ENCODE measurements at places on chromosomes 3 and 15. TPM values are rescaled to one million over a fixed set of nuclear protein-coding genes. Genes with fewer than 3 reads are reported as not detected.

DNA sequence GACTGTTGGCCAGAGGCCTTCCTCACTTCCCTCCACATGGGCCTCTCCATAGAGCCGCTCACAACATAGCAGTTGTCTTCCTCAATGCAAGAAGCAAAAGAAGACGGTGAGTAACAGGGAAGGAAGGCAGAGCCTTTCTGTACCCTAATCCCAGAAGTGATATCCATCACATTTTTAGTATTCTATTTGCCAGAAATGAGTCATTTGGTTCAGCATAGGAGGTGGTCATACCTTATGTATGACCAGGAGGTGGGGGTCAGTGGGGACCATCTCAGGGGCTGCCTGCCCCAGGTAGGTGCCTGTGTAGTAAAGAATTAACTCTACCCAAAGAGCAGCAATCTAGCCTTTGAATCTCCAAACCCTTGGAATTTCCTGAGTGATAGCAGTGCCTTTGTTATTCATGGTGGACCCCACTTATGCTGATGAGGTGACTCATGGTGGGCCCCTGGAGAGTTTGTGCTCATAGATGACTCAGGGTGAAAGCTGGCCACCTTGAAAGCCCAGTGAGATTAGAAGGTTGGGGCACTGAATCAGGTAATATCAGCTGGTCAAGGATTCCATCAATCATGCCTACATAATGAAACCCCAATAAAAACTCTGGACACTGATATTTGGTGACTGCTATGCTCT is 323.9 kb upstream of the IGF1R start:
- DNase-seq: no peak

TXNRD3 gene
- 12.3 TPM for total RNA-seq

DNA sequence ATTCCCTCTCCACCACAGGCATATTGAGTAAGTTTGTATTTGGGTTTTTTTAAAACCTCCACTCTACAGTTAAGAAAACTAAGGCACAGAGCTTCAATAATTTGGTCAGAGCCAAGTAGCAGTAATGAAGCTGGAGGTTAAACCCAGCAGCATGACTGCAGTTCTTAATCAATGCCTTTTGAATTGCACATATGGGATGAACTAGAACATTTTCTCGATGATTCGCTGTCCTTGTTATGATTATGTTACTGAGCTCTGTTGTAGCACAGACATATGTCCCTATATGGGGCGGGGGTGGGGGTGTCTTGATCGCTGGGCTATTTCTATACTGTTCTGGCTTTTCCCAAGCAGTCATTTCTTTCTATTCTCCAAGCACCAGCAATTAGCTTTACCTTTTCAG is 1.6 kb upstream of the CCR5 start:
- no peak for DNase-seq

DNA sequence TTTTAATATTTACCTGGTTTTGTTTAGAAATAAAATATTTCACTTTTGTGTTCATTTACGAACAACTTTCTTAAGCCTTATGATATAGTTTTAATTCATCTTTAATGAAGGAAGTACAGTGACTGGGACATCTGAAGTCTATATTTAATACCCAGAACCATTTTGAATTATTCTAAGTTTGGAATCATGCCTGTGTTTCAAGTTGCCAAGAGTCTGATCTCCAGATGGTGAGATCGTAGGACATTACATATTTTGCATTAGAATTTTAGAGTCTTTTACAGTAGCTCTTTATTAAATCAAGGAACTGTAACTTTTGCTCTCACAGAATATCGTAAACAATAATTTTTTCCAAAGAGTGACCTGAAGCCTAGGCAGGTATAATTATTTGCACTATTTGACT is 420.7 kb downstream of the SI start:
- no peak for DNase-seq

GRCh38 chr3:179037351-179037750 is 34.3 kb downstream of the ZMAT3 start:
- DNase-seq: no peak

DNA sequence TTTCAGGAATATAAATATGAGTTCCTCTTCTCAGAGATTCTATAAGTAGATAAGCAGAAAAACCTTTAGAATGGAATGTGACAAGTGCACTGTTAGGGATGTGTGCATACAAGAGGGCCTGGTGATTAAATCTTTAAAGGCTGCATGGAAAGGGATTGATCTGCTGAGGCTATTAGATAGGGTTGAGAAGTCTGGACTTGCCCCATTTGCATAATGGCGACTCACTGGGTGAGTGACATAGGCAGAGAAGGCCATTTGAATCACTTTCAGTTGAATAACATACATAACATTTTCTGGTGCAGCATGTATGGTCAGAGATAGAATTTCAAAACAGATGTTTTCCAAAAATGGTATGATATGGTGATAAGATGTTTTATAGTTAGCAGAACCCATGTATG is 156.9 kb downstream of the ZNF621 start:
- DNase-seq: no peak

DLL4 gene
- total RNA-seq: 0.07 TPM

DNA sequence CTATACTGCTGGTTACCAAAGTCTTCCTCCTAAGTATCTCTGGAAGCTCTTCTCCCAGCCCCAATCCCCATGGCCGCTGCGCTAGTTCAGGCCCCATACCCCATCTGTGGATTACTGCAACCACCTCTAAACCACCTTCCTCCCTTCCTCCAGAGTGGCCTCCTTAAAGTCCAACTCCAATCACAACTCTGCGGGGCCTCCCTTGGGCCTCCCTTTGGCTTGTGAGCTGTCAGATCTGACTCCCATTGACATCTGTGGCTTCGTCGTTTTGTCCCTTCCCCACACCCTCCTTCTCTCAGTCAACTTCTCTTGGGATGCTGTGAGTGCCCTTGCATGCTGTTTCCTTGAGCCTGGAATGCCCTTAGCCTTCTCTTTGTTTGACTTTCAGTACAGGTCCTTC is 9.3 kb upstream of the HRH1 start:
- no peak for DNase-seq

GRCh38 chr3:8458238-8458661 is 43.4 kb upstream of the LMCD1 start:
- no peak for DNase-seq

- no peak for DNase-seq
Observed at GRCh38 chr15:49902685-49903501, 216.1 kb downstream of the ATP8B4 start.

MBD4 gene
- total RNA-seq: 8.9 TPM

DNA sequence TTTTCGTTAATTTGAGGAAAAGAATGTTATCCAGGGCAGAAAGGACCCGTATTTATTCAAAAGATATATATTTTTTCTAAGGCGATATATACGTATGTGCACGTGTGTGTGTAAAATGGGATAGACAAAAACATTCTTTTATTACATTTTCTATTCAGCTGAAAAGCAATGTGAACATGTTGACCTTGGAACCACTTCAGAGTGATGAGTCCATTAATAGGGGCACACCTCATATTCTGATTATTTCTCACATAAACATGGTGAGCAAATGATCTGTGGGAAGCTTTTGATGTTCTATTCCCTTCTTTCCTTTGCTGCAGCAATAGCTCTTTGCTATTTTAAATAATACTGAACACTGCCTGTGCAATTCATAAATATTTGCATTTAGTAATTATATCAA is 87.6 kb downstream of the SYNPR start:
- no peak for DNase-seq
